CD4-positive, alpha-beta T cell (primary cell): ENCODE measurements at places on chromosomes 16 and 17. TPM values are rescaled to one million over a fixed set of nuclear protein-coding genes. Genes with fewer than 3 reads are reported as not detected.

GAST gene
- not detected for total RNA-seq

PTX4 gene
- not detected for total RNA-seq

C1QTNF8 gene
- total RNA-seq: not detected

GRCh38 chr16:15953477-15953876 lies 4.1 kb downstream of the ABCC1 start:
- DNase-seq: no peak

DNA sequence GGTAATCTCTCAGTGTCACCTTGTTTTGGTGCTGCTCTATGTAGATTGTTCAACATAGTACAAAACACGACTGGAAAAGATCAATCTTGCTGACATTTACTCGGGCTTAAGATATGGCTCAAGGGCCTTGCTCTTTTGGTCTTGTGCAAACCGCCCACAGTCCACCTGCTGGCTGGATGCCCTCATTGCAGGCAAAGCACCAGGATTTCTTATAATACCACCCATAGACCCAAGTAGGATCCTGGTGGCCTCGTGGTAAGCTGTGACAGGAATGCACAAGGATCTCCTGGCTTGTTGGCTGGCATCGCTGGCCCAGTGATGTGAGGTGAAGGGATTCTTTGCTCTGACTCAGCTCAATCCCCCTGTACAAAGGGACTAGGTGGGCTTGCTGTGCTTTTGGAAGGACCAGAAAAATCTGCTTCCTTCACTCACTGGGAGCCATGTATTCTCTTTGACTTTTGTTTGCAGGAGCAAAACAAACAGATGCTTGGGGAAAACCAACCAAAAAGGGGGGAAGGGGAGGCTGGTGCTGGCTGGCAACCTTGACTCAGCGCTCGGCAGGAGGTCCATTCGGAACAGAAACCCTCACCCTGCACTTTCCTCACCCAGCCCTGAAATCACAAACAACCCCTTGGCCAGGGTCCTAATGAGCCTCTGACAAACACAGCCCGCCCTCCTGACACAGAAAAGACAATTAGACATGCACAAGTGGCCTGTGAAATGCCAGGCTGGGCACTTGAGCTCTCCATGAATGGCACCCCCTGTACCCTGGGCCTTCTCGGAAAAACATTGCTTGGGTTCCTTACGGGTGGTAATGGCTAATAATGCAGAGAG lies 36.6 kb upstream of the MED9 start:
- peak; percentile 71 for DNase-seq

DNA sequence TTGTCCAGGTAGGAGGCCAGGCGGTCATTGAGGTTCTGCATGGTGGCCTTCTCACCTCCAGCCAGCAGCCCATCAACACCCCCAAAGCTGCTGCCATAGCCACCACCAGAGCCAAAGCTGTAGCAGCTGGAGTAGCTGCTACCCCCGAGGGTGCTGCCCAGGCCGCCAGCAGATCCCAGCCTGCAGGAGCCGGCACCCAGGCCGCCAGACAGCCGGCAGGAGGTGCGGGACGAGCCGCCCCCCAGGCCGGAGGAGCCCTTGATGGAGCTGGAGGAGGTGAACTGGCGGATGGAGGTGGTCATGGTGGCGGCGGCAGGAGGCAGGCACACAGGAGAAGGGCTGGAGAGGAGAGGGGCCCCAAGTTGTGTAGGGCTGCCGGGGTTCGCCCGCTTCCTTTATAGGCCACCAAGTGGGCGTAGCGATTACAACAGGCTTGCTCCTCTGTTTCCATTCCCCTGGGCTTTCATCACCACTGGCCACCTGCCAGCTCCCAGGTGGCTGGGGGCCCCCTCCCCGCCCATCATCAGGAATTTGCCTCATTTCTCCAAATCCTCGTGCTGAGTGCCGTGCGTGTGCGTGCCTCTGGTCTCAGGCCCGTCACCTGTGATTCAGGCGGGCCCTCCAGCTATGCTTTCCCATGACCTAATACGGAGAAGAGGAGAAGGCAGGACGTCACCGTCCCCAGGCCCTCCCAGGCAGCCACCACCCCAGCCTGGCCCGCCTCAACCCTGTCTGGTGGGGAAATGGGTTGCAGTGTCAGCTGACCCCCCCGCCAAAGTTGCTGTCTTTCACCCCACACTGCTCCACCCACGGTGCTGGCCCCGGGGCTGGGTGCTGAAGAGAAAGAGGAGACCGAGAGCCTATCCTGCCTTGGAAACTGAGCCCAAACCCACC lies at the start of gene KRT17:
Gene KRT17 (minus strand): TSS at position 368 of the 894 bp plus-strand sequence. CDS start 66 bp downstream, at position 302.
- DNase-seq: no peak

- DNase-seq: no peak
Measured at GRCh38 chr17:73470316-73470826, 158.6 kb upstream of the CDC42EP4 start.

DNA sequence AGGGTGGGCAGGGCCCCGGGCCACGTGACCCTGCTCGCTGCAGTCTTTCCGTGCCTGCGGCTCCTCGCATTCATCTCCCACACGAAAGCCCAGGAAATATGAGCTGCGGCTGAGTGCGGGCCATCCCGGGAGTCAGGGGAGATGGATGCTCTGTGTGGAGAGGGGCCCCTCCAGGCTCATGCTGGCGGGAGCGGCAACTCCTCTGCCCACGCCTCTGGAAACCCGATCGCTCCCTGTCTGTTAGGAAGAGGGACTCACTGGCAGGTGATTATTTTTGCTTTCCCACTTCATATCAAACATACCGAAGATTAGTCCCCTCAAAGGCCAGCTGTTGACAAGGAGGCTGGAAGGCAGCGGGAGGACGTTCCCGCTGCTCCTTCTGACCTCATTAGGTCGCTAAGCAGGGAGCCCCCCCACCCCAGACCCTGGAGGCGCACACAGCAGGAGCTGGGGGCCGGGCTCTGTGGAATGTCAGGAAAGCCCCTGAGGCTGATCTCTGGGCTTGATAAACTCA lies 228.5 kb downstream of the FOXL1 start:
- DNase-seq: no peak

GRCh38 chr16:74563828-74564263 lies 43.1 kb downstream of the GLG1 start:
- DNase-seq: no peak
